ENCODE measurements at places on chromosomes 5 and 9.
A peak's percentile ranks its signal among the peaks of the same experiment; 100 is the strongest.

DNA sequence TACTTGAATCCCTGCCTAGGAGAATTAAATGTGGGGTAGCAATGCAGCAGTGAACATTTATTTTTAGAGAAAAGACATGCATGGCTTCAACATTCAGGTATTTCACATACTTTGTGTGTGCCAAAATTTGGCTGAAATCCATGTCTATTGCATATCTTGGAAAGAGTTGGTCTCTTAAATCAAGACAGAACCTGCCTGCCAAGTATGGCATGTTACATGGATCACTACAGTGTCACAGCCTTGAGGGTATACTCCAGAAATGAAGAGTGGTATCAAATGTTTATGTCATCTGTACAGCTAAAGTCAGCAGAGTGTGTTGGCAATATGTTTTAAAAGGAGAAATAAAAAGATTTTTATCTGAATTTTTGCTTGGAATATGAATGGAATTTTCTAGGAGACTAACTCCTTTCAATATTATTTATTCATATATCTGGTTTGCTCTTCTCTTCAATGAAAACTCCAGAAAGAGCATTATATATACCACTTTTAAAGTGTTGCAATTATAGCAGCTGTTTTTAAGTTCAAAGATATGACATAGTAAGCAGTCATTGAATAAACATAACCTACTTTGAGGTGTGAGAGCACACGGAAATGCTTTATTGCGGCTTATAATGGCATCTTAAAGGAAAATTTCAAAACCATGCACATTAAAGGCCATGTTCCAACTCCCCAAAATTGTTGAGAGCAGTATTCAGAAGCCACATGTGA, 95.4 kb upstream of the MINAR2 start:
- no peak for DNase-seq
- H3K4me1 ChIP-seq: peaks cover 5% of the 10 kb centered on the region
- no peaks in the 10 kb centered on the region for H3K27me3 ChIP-seq
- no peak overlapping the region for H3K27ac ChIP-seq

- H3K36me3 ChIP-seq: no peaks in the 10 kb centered on the region
- no peak overlapping the region for H3K27ac ChIP-seq
- no peak for DNase-seq
- H3K27me3 ChIP-seq: no peaks in the 10 kb centered on the region
- H3K4me3 ChIP-seq: no peak overlapping the region
- no peaks in the 10 kb centered on the region for H3K4me1 ChIP-seq
Measured at GRCh38 chr5:92808474-92808873, 772.5 kb downstream of the NR2F1-AS1 start.

DNA sequence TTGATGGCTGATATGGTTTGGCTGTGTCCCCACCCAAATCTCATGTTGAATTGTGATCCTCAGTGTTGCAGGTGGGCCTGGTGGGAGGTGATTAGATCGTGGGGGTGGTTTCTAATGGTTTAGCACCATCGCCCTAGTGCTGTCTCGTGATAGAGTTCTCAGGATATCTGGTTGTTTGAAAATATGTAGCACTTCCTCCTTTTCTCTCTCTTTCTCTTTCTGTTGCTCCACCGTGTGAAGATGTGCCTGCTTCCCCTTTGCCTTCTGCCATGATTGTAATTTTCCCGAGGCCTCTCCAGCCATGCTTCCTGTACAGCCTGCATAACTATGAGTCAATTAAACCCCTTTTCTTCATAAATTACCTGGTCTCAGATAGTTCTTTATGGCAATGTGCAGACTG, 111.6 kb downstream of the SREK1 start:
- H3K4me3 ChIP-seq: no peak overlapping the region
- no peaks in the 10 kb centered on the region for H3K4me1 ChIP-seq
- H3K36me3 ChIP-seq: no peaks in the 10 kb centered on the region
- no peaks in the 10 kb centered on the region for H3K27me3 ChIP-seq
- no peak for DNase-seq

DNA sequence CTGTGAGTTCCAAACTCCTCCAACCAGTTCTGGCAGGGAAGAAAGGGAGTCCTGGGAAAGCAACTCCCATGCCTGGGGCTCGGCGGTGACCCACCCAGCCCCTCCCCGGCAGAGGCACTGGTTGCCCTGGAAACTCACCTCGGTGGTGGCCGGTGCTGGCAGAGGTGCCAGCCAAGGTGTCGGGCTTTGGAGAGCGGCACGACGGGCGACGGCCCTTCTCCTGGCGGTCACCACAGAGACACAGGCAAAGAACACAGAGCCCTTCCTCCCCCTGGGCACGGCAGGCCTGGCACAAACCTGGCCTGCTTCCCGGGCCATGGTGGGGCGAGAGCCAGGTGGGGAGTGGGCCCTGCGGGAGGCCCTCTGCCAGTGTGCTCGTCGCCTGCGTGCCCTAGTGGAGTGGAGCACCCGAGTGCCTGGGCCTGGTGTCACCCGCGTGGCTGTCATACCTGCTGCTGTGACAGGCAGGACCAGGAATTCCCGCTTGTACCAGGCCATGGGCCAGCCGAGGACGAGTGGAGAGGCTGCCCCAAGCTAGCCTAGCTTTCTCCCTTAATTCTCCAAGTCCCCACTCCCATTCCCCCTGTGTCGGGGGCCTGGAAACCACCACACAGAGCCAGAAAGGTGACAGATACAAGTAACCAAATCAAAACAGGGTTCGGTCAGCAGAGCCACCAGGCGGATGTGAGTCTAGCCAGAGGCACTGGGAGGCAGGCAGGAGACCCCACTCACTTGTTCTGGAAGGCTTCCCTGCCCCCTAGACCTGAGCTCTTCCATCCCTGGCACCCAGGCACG, 8.2 kb upstream of the RALGDS start:
- DNase-seq: no peak
- peak overlapping the region; percentile 7 for H3K4me3 ChIP-seq
- H3K4me1 ChIP-seq: peaks cover 74% of the 10 kb centered on the region
- no peaks in the 10 kb centered on the region for H3K36me3 ChIP-seq

GRCh38 chr5:372556-372995, 51.1 kb downstream of the AHRR start:
- H3K36me3 ChIP-seq: no peaks in the 10 kb centered on the region
- peak overlapping the region; percentile 75 for H3K27ac ChIP-seq
- peaks cover 39% of the 10 kb centered on the region for H3K4me1 ChIP-seq
- no peak for DNase-seq

- peak within 1 kb of the TSS; percentile 52 for H3K4me3 ChIP-seq
- H3K36me3 ChIP-seq: no peaks in the 10 kb centered on the region
- no peaks in the 10 kb centered on the region for H3K4me1 ChIP-seq
- H3K27ac ChIP-seq: no peak within 1 kb of the TSS
- DNase-seq: no peak
- H3K27me3 ChIP-seq: no peaks in the 10 kb centered on the region
Measured at GRCh38 chr9:38423973-38424843, at the start of gene IGFBPL1. Gene IGFBPL1 (minus strand): TSS chr9:38424454. CDS start chr9:38424424, 30 bp downstream.
